Fibroblast of skin of scalp (primary cell): ENCODE measurements at places on chromosomes 5 and 9.

DNA sequence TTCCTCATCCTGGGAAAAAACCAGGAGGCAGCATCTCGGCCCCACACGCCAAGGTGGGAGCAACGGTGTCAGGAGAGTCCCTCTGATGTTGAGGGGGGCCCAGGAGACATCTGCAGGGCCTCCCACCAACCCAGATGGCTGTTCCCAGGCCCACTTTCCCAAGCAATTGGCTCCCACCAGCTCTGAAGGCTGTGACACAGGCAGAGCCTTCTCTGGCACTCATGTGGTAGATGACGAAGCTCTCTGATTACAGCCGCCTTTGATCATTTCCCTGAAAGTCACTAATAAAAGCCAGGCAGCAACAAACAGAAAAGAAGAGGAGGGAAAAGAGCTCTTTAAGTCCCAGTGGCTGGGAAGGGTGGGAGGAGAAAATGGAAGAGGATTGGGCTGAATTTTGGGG lies 226.5 kb downstream of the CDK5RAP2 start:
- peak; percentile 51 for DNase-seq

GRCh38 chr5:76674330-76675066 lies 41.4 kb upstream of the F2R start:
- DNase-seq = no peak

GRCh38 chr5:143516249-143516648 lies 112.8 kb upstream of the NR3C1 start:
- no peak for DNase-seq

- no peak for DNase-seq
These were observed 57.8 kb downstream of the NDUFAF2 start for GRCh38 chr5:61002611-61003355.

DNA sequence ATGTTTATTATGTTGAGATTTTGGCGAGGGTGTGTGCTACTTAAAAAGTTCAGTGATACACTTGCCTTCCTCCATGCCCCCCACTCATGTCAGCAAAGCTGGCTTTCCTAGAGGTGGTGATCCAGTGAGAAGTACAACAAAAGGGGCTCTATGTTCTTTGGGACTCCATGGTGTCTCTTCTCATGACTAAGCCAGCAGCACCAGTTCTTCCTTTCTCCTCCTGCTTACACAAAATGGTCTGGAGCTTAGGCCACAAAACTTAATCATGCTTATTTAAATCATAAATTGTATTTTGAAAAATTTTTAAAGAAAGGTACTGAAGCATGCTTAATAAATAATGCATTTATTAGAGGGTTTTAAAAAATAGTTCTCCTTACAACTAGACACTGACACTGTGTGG lies 22.4 kb downstream of the MOCS2 start:
- DNase-seq = no peak

- no peak for DNase-seq
These were observed 96.8 kb downstream of the INIP start for GRCh38 chr9:112621018-112621655.

DNA sequence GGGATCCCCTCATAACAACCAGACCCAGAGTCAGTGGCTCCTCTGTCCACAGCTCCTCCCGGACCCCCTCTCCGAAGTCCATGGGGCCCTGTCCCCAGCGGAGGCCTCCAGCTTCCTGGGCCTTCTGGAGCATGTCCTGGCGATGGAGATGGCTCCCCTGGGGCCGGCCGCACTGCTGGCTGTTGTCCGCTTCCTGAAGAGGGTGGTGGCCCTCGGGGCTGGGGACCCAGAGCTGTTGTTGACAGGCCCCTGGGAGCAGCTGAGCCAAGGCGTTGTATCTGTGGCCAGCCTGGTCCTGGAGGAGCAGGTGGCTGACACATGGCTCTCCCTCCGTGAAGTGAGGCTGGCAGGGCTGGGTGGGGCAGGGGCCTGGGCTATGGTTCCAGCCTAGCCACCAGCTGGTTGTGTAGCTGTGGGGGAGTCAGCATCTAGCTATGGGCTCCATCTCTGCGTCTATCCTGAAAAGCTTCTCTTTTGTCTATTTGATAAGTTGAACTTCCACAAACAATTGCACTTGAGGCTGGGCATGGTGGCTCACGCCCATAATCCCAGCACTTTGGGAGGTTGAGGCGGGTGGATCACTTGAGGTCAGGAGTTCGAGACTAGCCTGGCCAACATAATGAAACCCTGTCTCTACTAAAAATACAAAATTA lies 4.7 kb downstream of the ADGRD2 start:
- DNase-seq = no peak

DNA sequence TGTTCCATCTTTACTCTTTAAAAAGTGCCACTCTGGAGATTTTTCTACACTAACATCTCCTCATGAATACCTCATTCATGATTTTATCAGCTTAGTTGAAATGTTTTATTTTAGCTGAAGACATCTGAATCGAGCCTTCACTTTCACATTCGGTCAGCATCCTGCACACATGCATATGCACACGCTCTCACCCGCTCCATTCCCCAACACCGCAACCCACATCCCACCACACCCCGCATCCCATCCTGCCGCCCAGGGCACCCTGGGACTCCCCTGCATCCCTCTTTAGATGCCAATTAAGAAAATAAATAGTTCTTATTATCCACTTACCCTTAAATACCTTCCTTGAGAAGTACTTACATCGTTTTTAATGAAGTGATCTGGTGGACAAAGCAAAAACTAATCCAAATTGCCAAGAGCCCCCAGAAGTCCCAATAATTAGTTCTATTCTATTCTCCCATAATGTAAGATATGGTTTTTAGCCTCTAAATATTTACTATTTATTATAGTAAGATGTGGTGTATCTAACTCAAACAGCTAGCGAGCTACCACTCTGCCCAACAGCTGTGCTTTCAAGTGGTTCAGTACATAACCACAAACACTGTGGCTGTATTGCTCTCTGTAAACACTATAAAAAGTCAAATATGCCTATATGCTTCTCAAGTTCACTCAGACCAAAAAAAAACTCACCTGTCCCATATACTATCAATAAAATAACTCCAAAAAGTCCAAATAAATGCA lies 38.2 kb downstream of the GZMK start:
- no peak for DNase-seq

GRCh38 chr5:78007233-78007632 lies 231.1 kb upstream of the TBCA start:
- no peak for DNase-seq

GRCh38 chr9:121285835-121286687 lies 18.1 kb downstream of the GSN start:
- peak; percentile 79 for DNase-seq
